ENCODE measurements at places on chromosomes 3 and 15.

- no peak for DNase-seq
These were observed 317.7 kb upstream of the ADAMTS9 start for GRCh38 chr3:65005486-65005885.

DNA sequence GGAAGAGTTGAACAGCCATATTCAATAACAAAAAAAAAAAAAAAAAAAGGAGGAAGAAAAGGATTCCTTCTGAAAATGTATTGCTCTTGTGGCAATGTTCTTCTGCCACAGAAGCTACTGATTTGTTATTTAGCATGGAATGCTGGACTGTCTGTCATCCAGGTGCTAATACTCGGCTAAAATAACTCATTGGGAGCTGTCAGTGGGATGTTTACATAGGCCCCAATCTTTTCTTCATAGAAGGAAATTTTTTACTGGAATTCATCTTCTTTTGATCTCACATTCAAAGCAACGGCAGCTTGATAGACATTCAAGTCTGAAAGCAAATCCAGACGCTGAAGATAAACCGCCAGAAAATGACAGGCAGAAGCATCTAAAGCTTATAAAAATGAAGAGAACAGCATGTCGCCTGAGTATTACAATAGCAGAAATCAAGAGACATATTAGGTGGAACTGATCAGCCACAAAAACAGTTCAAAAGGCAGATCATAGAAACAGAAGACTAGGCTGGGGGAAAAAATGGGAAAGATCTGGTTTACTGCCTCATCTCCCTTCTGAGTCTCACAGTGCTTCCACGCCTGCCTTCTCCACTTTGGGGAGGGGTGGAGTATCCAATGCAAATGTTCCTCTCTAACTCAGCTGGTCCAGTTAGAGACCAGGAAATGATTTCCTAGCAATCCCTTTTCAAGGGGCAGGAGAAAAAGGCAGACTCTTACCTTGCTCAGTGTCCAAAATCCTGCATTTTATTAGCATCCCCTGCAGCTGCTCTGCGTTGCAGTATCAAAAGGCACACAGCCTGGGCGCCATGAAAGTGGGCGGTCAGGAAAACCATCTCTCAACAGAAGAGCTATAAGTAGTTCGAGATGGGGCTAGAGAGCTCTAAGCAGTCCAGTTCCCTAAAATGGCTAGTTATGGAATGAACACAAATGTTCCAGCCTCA is 451.9 kb downstream of the FOXP1 start:
- DNase-seq, result peak; percentile 22

- DNase-seq, result no peak
These were observed 37.4 kb upstream of the OR4F6 start for GRCh38 chr15:101765772-101766456.

- peak; percentile 79 for DNase-seq
These were observed 5.5 kb upstream of the CD200 start for GRCh38 chr3:112327371-112327951.

GRCh38 chr3:143236226-143236964 is 116.8 kb downstream of the CHST2 start:
- DNase-seq, result peak; percentile 19

GRCh38 chr3:70736009-70736408 is 423.6 kb upstream of the MDFIC2 start:
- no peak for DNase-seq

GRCh38 chr15:62432702-62433398 is 267.8 kb upstream of the C2CD4B start:
- DNase-seq, result no peak

- no peak for DNase-seq
These were observed 185.2 kb upstream of the TSC22D2 start for GRCh38 chr3:150222691-150223489.

DNA sequence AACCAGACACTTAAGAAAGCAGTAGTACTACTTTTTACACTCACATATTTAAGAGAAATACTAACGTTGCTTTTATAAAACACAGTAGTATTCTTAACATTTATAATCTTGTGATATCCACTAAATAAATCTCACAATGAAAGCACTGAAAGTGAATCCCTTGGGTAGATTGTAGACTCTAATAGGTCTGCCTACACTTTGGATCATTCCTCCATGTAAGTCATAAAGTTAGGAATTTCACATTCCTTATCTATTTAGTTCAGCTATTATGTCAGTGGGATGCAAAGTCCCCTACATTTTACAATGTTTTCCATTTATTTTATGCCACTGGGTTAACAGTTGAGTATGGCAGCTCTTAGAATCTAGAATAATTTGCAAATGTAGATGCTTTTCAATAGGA is 330.7 kb downstream of the LSAMP start:
- DNase-seq, result no peak

DNA sequence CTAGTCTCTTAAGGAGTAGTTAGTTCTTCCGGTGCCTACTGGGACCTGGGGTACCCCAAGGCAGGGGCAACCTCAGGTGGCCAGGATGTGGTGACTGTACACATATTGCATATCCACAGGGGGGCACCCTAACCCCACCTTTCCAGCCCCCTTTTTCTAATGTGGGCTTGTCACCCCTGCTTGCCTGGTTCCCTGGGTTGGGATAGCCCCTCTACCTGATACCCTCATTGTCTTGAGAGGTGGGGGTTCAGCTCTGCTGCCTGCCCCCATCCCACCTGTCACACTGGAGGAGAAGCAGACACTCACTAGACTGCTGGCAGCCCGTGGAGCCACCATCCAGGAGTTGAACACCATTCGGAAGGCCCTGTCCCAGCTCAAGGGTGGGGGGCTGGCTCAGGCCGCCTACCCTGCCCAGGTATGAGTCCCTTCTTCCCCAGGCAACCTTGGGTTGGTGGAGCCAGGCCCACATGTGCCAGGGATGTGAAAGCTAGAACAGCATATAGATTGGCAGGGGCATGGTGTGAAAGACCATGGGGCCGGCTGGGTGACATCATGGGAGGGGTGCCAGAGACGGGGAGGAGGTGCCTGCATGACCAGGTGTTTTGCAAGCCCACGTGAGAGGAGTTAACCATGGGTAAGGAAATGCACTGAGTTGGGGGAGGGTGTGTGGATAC is 4.0 kb downstream of the GLYCTK start:
- DNase-seq, result no peak
